ENCODE measurements at places on chromosomes 16 and 17. TPM values are rescaled to one million over a fixed set of nuclear protein-coding genes. Genes with fewer than 3 reads are reported as not detected.

C16orf95 gene
- polyA plus RNA-seq, result 2.5 TPM

NXN gene
- polyA plus RNA-seq, result 3.9 TPM

TM4SF5 gene
- polyA plus RNA-seq, result not detected

ITGA2B gene
- 1.7 TPM for polyA plus RNA-seq

KRTAP2-3 gene
- polyA plus RNA-seq, result not detected

MT4 gene
- polyA plus RNA-seq, result not detected

CNGB1 gene
- 0.99 TPM for polyA plus RNA-seq

CHTF18 gene
- polyA plus RNA-seq, result 60.8 TPM

GALR2 gene
- not detected for polyA plus RNA-seq

- DNase-seq, result no peak
Measured at GRCh38 chr17:11300201-11300600, 59.2 kb downstream of the SHISA6 start.

DNA sequence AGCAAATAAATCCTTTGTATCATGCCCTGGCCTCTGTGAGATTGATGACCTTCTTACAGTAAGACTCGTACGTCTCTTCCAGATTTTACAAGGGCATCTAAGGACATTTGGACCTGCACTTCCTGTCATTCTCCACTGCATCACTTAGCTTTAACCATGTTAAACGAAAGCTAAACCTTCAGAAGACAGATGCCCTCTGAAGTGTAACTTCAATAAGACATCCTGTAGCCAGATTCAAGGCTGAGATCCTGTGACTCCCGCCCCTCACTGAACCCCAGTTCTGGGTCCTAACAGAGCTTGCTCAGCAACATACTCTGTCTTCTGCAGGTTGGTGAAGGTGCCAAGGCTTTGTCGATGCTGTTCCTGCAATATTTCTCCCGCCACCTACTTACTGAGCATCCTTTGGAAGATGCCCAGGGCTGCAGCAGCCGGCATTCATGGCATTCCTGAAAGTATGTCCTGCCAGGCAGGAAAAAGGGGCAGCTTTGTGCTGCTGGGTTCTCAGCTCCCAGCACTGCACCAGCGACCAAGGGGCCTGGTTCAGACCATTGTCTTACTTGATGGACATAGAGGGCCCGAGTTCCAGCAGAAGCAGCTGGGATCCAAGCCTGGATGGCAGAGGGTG, 131.1 kb downstream of the AXIN2 start:
- DNase-seq, result no peak

GRCh38 chr16:84194018-84194417, 3.1 kb downstream of the ADAD2 start:
- no peak for DNase-seq

DNA sequence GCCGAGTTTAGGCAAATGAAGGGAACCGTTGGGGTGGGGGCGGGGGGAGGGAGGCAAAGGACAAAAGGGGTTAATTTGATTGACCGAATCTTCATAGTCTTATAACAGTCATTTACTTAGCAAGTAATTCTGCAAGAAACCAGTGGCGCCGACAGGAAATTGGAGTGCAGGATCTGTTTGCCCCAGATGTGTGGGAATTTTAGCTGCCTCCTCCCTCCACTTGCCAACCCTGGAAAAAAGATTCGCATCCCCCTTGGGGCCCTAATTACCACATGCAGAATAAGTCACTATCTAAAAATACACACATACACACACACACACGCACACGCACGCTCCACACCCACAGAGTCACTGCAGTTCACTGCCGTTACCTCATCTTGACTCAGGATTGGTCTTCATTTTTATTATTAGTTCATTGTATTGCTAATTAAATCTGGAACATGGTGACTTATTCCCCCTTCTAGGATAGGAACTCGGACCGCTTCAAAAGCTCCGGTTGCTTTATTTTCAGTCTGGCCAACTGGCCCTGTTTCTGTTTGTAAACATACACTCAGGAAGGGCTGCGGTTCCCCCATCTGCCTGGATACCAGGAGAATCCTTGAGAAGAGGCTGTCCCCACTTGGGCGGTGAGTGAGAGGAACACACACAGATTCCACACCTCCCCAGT, 241.6 kb upstream of the SALL1 start:
- no peak for DNase-seq

DNA sequence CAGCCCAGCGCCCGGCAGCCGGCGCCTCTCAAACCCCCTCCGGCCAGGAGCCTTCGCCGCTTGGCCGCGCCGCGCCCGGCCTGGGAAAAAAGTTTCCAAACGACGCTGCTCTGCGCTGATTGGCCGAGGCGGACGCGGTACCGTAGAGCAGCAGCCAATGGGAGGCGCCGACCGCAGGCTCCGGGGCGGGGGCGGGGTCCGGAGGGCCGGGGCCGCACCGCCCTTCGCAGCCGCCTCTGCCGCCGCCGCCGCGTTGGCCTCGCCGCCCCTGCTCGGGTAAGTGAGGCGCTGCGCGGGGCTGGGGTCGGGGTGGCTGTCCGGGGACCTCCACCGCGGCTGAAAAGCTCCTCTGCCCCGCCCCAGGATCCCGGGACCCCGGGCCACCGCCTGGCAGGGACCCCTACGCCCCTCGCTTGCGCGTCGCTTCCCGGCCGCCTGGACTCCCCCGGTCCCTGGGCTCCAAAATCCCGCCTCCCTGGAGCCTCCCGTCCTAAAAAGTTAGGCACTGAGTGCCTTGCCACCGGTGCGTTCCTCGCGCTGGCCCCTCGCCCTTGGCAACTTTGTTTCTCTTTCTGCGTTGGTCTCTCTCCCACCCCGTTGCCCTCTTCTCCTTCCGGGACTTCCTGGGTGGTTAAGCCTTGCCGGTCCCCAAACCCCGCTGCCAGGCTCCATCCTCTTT, at the start of gene NDE1:
NDE1 (plus strand) TSS at position 227 of the 679 bp plus-strand sequence. CDS start 14,534 bp downstream, outside the sequence.
- peak; percentile 92 for DNase-seq

GRCh38 chr16:15404792-15405191, 9.2 kb downstream of the MPV17L start:
- peak; percentile 72 for DNase-seq

DNA sequence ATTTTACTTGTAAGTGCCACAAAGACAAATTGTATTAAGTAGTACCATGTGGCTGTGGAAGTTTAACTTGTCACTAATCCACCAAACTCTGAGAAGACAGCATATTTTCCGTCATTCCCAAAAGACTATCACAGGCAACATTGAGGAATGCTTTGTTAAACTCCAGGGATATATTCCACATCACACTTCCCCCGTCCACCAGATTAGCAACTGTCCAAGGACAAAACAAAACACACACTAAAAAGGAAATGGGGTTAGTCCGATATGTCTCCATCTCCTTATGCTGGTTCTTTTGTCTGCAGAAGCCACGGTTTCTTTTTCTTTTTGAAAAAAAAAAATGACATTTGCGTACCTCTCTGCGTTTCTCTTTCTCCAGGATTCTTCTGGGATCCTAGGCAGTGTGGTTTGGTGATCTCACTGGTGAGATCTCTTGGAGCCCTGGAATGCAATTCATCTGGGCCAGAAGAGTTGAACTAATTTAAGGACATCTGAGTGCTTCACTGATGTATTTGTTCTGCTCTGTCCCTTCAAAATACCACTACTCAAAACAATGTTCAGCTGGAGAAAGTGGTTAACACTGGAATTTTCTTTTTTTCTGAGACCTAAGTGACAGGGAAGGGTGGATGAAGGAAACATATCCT, 40.6 kb downstream of the PRKCB start:
- DNase-seq, result no peak

GRCh38 chr16:50616386-50616785, 64.7 kb downstream of the SNX20 start:
- DNase-seq, result no peak

GRCh38 chr16:89918453-89919347, at the start of gene MC1R:
Gene MC1R, plus strand, starts transcription at chr16:89918862. Its CDS starts 397 bp downstream, at chr16:89919259.
- no peak for DNase-seq

DNA sequence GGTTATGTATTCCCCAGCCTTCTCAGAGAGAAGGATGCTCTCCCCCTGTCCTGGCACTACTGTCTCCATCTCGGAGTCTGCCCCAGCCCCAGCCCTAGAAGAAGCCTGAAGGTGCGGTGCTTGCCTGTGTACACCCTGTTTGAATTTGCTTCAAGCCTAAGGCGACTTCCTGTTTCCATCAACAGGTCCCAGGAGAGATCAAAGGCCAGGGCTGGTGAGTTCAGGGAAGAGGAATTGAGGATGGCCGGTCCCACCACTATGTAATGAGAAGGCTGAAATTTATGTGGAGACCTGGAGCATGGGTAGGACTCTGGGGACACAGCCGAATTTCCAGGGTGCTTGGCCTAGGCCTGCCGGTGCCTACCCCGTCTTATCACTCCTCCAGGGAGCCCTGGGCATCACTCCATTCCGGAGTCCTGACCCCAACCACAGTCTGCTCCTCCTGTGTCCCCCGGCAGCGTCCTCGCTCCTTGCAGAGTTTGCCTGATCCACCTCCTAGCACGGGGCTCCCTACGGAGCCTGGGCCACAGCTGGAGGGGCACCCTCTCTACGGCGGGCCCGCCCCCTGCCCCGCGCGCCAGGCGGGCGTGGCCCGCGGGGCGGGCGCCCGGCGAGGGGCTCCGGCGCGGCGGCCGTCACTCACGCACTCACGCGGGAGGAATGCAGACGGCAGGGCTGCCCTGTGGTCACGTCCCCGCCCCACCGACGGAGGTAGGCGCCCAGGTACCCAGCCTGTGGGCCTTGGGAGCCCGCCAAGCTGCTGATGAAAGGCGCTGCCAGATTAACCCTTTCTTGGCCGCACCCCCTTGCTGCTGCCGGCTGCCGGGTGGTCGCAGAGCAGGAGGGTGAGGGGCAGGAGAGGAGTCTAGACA, 53.8 kb upstream of the TAC4 start:
- DNase-seq, result no peak

DNA sequence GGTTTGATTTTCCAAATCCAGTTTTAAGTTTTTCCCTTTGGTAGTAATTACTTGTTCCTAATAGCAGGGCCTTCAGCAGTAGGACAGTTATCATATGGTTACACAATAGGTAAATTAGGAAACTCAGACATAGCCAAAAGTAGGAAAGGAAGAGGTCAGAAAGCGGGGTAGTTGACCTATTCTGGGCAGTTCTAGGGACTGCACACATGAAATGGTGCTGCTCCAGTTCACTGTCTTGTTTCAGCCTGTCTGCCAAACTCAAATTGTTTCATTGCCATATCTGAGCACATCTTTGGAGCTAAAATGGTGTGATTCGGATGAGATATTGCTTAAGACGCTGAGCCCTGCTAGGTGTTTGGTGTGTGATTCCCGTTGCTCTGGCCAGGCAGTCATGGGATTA, 56.7 kb downstream of the TANGO6 start:
- no peak for DNase-seq

DNA sequence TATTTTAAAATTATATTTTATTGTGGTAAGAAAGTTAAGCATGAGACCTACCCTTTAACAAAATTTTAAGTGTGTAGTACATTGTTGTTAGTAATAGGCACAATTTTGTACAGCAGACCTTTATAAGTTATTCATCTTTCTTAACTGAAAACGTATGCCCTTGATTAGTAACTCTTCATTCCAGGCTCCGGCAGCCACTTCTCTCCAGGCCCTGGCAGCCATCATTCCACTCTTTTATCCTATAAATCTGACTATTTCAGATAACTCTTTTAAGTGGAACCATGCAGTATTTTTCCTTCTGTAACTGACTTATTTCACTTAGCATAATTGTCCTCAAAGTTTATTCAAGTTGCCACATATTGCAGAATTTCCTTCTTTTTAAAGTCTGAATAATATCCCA, 348.2 kb downstream of the CDH11 start:
- DNase-seq, result no peak

- no peak for DNase-seq
Measured at GRCh38 chr16:64380751-64381150, 741.1 kb downstream of the CDH11 start.

DNA sequence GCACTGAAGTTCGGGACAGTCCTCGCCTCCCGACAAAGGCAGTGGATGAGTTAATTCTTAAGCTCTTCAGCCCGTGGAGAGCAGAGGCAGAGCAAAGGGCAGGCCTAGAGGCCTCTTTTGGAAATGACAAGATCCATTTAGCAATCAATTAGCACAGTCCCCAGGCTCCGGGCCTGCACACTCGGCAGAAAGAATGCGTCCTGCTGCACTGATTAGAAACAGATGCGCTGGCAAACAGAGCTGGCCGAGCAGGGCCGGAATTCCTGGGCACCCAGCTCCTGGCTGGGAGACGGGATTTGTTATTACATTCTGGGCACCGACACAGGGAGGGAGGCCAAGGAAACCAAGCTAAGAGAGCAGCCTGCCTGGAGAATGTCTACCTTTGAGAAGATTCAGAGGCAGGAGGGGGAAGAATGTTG, 162.9 kb downstream of the COPRS start:
- peak; percentile 73 for DNase-seq

GRCh38 chr16:81516478-81517149, 72.0 kb downstream of the CMIP start:
- no peak for DNase-seq

DNA sequence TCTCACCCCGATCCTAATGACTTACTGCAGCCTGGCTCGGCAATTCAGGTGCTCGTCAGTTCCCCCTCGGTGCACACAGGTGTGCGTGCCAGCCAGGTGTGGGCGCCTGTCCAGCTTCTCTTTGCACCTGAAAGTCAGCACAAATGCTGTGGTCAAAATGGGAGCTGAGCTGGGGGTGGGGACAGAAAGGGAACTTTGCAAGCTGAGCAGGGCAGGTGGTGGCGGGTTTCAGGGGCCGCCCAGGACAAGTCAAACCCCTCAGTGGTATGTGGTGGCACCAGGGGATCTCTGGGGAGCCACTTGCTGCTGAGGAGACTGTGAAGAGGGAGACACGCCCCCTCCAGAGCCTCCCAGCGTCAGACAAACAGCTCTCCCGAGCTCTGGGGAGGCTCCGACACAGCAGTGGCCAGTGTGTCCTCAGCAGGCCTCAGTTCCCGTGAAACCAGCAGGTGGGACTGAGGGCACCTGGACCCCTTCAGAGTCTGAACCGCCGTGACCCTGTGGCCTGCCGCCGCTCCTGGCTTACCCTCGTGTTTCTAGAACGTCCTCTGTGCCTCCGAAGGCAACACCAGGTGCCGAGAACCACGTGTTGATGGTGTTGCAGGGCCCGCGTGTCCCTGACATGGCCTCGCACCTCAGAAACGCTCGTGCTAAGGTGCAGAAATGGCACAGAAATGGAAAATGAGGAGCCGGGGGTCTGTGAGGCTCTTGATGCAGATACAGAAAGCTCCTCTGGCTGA, 233.5 kb upstream of the TNRC6C start:
- no peak for DNase-seq

GRCh38 chr17:51685287-51685909, 425.1 kb downstream of the UTP18 start:
- DNase-seq, result no peak

GRCh38 chr17:81418710-81419318, 23.6 kb downstream of the BAHCC1 start:
- DNase-seq, result no peak

GRCh38 chr16:88669980-88670379, 7.1 kb upstream of the MVD start:
- no peak for DNase-seq
